ENCODE measurements at places on chromosomes 7 and 10.

DNA sequence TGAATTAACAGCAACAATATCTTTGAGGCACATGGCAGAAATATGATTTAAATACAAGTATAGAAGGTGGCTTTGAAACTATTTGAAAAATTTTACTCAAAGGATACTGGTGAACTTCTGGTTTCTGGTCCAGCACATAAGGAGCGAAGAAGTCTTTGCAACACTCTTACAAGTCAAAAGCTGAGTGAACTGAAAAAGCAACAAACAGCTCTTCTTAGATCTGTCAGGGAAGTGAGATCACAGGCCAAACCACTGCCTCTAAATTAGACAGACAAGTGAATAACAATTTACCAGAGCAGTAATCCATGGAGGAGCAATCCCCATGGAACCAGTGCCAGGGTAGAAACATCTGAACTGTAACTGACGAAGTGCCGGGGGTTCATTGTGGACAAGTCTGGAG is 9.6 kb upstream of the VWC2 start:
- DNase-seq = no peak

DNA sequence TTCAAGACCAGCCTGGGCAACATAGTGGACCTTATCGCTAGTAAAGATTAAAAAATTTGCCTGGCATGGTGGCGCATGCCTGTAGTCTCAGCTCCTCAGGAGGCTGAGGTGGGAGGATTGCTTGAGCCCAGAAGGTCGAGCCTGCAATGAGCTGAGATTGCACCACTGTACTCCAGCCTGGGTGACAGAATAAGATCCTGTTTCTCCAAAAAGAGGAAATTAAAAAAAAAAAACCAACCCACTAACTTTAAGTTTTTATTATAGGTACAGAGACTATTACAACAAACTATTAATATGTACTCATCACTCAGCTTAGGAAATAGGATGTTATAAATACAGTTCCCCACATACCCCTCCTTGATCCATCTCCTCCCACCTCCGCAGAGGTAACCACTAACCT is 30.2 kb downstream of the DHTKD1 start:
- DNase-seq = no peak

GRCh38 chr7:33537104-33537477 is 368.2 kb upstream of the BMPER start:
- no peak for DNase-seq

DNA sequence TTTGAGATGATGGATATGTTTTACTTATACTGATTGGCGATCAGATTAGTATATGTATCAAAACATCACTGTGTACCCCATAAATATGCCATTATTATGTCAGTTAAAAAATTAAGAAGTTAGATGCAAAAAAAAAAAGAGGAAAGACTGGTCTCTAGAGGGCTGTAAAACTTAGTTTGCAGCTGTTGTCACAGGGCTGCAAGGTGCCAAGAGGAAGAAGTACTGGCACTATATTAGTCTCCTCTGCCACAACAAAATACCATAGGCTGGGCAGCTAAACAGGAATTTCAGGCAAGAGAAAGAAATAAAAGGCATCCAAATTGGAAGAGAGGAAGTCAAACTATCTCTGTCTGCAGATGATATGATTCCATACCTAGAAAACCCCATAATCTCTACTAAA is 177.8 kb upstream of the PLPP4 start:
- DNase-seq = no peak

DNA sequence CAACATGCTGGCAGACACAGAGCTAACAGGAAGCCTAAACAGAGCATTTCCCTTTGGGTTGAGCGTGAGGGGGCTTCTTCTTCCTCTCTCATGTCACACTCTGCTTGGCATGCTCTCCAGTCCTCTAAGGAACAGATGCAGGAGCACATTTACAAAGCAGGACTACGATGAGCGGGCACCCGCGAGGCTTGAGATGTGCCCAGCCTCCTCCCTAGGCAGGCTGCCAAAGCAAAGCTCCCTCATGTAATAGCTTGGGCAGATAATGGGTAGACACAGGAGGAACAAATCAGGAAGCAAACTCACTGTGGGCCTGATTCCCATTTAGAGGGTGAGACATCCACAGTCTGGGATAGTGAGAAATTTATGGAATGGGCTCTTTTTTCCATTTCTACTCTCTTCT is 519.1 kb downstream of the NRG3 start:
- DNase-seq = no peak

- DNase-seq = no peak
These were observed 194.2 kb upstream of the NPSR1 start for GRCh38 chr7:34463830-34464229.

All from stimulated activated CD4-positive, alpha-beta T cell treated with anti-CD3 and anti-CD28 coated beads, Interleukin-15, amount 100 ng/mL, for 24 hours (primary cell).